ENCODE measurements at places on chromosomes 2 and 18. TPM values are rescaled to one million over a fixed set of nuclear protein-coding genes. Genes with fewer than 3 reads are reported as not detected.

The MLPH gene
- total RNA-seq, result 5.3 TPM

The TOGARAM2 gene
- 0.16 TPM for total RNA-seq

The CROCC2 gene
- total RNA-seq, result 0.12 TPM

The CHRNG gene
- not detected for total RNA-seq

The LYPD6 gene
- total RNA-seq, result 0.96 TPM

The THUMPD2 gene
- 7.4 TPM for total RNA-seq

The AQP12B gene
- total RNA-seq, result not detected

The RBKS gene
- total RNA-seq, result 4.5 TPM

The KIAA1328 gene
- total RNA-seq, result 5.1 TPM

The CD302 gene
- total RNA-seq, result 1.6 TPM

The ERMN gene
- not detected for total RNA-seq
